ENCODE measurements at places on chromosomes 3 and 15.

GRCh38 chr3:8320711-8321458 lies 180.7 kb upstream of the LMCD1 start:
- no peak for DNase-seq

DNA sequence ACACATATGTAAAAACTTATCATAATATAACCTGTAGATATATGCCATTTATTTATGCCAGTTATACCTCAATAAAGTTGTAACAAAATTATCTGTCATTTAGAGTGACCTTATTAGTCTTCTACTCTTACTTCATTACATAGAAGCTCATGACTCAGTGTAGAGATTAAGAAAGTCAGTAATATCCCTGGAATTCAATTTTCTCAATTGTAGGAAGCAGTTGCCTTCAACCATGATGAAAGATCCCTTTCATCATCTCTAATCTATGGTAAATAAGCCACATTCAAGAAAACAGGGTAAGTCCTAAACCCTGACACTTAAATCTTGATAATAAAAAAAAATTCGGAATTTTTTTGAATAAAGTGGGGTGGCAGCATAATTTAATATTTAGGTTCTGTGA lies 216.5 kb upstream of the PEX5L start:
- DNase-seq, result no peak

GRCh38 chr3:95926904-95927501 lies 887.4 kb upstream of the EPHA6 start:
- no peak for DNase-seq

GRCh38 chr3:179236669-179237301 lies 14.1 kb downstream of the KCNMB3 start:
- DNase-seq, result no peak
